ENCODE measurements at places on chromosomes 7 and 10.

GRCh38 chr7:66176914-66177313 is 28.2 kb upstream of the TPST1 start:
- no peak for DNase-seq

- DNase-seq: no peak
Observed at GRCh38 chr10:11846542-11846941, 23.4 kb downstream of the PROSER2 start.

GRCh38 chr7:83469076-83469475 is 179.9 kb downstream of the SEMA3E start:
- no peak for DNase-seq

- DNase-seq: no peak
Observed at GRCh38 chr10:78316451-78316931, 282.8 kb downstream of the RPS24 start.

GRCh38 chr10:132366006-132366405 is 31.0 kb upstream of the PWWP2B start:
- no peak for DNase-seq

GRCh38 chr7:4145576-4145975 is 536.5 kb upstream of the FOXK1 start:
- DNase-seq: no peak

DNA sequence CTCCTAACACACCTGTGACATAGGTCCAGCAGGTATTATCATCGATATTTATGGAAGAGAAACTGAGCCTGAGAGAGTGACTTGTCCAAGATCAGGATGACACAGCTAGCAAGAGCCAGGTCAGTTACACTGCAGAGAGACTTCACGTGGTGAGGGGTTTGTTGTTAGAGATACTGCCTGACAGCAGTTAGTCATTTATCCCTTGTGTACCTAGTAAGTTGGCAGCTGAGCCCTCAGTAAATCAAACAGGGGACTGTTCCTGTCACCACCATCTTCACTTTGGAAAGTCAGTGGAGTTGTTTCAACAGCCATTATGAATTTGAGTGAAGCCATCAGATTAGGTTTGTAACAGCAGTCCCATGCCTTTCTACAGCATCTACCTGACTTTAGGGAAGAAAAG is 87.5 kb upstream of the GATA3 start:
- DNase-seq: no peak

- DNase-seq: no peak
Observed at GRCh38 chr7:149867762-149868622, 5.8 kb upstream of the ATP6V0E2 start.

DNA sequence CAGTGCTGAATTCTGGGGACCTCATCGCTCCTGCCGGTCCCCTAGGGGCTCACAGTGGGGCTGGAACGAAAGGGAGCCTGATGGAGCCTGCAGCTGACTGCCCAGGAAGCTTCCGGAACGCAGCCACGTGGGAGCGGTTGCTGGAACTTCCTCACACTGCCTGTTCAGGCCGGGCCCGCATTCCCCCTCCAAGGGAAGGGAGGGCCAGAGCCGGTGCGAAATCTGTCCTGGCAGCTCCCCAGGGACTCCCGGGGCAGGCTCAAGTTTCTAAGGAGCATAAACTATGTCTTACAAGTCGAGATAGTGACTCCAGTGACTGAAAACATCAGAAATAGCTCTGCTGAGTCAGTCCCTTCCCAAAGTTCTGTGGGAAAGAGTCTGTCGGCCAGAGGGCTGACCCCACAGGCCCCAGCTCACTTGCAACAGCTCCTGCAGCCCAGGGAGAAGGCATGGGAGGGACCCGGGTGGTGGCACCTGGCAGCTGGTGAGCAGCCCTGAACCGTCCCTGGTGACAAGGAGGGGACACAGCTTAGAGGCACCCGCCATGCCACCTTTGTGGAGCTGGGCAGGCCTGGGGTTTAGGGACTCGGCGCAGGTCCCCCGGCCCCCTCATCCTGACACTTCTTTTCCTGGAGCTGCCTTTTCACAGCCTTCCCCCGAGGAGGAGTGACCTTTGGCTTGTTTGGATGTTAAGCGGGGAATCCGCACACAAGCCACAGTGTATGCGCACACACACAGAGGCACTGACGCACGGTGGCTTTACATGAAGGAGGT is 47.6 kb downstream of the PDGFA start:
- no peak for DNase-seq

DNA sequence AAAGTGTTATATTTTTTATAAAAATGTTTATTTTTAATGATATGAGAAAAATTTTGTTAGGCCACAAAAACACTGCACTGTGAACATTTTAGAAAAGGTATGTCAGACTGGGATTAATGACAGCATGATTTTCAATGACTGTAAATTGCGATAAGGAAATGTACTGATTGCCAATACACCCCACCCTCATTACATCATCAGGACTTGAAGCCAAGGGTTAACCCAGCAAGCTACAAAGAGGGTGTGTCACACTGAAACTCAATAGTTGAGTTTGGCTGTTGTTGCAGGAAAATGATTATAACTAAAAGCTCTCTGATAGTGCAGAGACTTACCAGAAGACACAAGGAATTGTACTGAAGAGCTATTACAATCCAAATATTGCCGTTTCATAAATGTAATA is 64.8 kb upstream of the CAPZA2 start:
- no peak for DNase-seq

- DNase-seq: no peak
Observed at GRCh38 chr10:123848564-123849457, 42.8 kb downstream of the CPXM2 start.

DNA sequence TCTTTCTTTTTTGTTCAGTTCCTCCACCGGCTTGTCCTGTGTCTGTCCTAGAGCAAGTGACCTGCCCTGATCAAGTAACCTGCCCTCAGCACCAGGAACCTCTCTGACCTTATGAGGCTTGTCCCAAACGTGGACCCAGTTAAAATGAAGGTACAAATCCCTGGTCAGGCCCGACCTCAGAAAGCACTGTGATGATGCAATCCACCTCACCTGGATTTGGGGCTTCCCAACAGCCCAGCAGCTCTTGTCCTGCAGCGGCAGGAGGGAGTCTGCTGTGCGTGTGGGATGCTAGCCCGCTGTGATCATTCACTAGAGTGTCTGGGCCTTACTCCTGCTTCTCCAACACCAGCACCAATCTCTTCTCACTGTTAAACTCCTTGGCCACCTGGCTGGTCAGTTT is 11.2 kb downstream of the COL17A1 start:
- DNase-seq: no peak

DNA sequence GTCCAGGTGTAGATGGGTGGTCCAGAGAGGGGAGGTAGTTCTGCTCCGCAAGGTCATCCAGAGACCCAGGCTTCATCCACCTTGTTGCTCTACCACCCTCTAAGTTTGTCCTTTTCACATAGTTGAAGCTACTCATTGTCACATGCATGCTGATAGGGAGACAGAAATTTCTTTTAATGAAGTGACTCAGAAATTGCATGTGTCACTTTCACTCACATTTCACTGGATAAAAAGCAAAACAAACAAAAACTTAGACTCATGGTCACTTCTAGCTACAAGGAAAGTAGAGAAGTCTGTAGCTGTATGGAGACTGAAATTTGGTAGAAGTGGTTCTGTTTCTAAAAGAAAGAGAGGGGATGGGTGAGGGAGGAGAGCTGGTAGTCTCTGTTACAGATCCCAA is 161.9 kb downstream of the SORCS3 start:
- DNase-seq: no peak

- no peak for DNase-seq
Observed at GRCh38 chr10:13989616-13990015, 341.1 kb downstream of the FRMD4A start.

- DNase-seq: peak; percentile 23
Observed at GRCh38 chr7:39948375-39948955, 1.6 kb upstream of the CDK13 start.

DNA sequence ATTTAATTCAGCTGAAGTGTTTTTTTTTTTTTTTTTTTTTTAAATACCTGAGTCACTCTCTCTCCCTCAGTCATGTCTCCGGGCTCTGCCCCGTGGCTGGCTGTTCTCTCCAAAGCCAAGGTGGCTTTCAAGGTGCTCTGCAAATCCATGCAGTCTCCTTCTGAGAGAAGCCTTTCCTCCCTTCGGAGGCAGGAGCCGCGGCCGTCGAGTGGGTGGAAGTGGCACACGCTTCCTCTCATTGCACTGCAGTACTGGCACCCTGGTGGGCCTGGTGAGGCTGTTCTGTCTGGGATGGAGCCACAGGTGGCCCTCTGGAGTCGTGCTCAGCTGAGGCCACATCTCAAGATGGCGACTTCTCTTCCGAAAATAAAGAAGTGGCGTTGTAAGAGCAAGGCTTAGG is 221.8 kb downstream of the GLRX3 start:
- DNase-seq: no peak

GRCh38 chr10:121880895-121881294 is 46.9 kb downstream of the ATE1 start:
- peak; percentile 34 for DNase-seq

GRCh38 chr10:4719036-4719435 is 107.0 kb upstream of the AKR1E2 start:
- DNase-seq: no peak

DNA sequence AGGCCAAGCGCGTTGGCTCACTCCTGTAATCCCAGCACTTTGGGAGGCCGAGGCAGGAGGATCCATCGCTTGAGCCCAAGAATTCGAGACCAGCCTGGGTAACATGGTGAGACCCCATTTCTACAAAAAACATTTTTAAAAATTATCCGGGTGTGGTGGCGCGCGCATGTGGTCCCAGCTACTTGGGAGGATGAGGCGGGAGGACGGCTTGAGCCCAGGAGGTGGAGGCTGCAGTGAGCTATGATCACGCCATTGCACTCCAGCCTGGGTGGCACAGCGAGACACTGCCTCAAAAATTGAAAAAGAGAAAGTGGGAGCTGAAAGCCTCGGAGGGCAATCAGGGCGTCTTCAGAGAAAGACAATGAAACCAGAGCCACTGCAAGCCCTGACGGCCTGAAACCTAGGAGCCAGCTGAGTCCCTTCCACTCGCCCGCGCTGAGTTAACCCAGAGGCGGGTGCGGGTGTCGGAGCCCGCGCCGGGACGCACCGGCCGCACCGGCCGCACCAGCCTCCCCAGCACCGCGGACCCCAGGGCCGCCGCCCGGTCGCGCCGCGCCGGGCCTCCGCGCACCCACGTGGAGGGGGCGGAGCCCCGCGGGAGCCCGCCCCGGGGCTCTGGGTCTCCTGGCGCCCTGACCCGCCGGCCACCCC is 22.4 kb downstream of the ZFAND2A start:
- DNase-seq: no peak

All from pons (tissue), 1 donor.